ENCODE measurements at places on chromosomes 7 and 10. TPM values are rescaled to one million over a fixed set of nuclear protein-coding genes. Genes with fewer than 3 reads are reported as not detected.

The ZNF853 gene
- 11.5 TPM for total RNA-seq

- no peak overlapping the region for H3K27ac ChIP-seq
- DNase-seq, result no peak
- no peaks in the 10 kb centered on the region for H3K27me3 ChIP-seq
- H3K36me3 ChIP-seq, result no peaks in the 10 kb centered on the region
Observed at GRCh38 chr7:104137971-104138370, 69.8 kb downstream of the ORC5 start.

GRCh38 chr7:151438864-151439601 lies 908 bp downstream of the CRYGN start:
- peak overlapping the region; percentile 90 for H3K27ac ChIP-seq
- no peak for DNase-seq
- no peaks in the 10 kb centered on the region for H3K27me3 ChIP-seq
- H3K36me3 ChIP-seq, result no peaks in the 10 kb centered on the region

The MMD2 gene
- total RNA-seq, result not detected
